Left cardiac atrium (tissue), 4 donors: ENCODE measurements at places on chromosomes 5 and 9. TPM values are rescaled to one million over a fixed set of nuclear protein-coding genes. Genes with fewer than 3 reads are reported as not detected.

DNA sequence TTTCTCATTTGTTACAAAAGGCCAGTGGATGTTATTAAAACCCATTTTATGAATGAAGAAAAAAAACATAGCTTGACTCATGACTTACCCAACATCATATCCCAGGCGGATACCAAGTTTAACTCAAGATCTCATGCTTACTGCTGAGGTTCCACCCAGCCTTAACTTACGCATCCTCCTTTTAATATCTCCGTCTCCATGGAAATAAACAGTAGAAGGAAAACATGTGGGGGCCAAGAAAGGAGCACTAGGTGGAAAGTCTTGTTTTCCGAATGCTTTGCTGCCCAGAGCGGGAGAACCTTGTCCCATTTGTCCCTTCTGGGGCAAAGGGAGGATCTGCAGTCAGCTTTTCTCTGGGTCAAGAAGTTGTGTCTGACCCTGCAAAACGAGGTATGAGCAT, 44.1 kb downstream of the ANGPTL2 start:
- DNase-seq = no peak

DNA sequence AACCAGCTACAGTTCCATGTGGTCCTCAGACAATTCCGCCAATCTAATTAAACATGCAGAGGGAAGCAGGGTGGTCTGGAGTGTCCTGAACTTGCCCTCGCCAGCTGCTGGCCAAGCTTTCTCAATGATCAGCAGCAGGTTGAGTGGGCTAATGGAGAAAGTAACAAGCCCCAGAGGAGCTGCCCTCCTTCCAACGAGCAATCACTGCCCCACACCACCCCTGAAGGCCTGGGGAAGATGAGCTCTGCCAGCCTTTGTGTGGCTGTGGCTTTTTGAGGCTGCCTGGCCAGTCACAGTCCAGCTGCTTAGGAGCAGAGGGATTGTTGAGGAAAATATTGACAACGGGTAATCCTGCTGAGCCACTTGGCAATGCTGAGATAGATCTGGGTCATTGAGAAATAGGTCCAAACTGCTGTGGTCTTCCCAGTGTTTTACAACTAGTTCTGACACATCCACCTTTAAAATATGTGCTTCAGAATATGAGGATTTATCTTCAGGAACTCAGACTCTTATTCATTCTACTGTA, 107.3 kb downstream of the CD180 start:
- no peak for DNase-seq

- DNase-seq = peak; percentile 84
These were observed 1.7 kb downstream of the FST start for GRCh38 chr5:53481887-53482716.

The TPRN gene
- 7.6 TPM for total RNA-seq
